ENCODE measurements at places on chromosomes 5 and 9. TPM values are rescaled to one million over a fixed set of nuclear protein-coding genes. Genes with fewer than 3 reads are reported as not detected.

- no peak for DNase-seq
These were observed 22.7 kb downstream of the CAMK2A start for GRCh38 chr5:150266871-150267291.

IL7R gene
- total RNA-seq = not detected

ACOT12 gene
- not detected for total RNA-seq

DNA sequence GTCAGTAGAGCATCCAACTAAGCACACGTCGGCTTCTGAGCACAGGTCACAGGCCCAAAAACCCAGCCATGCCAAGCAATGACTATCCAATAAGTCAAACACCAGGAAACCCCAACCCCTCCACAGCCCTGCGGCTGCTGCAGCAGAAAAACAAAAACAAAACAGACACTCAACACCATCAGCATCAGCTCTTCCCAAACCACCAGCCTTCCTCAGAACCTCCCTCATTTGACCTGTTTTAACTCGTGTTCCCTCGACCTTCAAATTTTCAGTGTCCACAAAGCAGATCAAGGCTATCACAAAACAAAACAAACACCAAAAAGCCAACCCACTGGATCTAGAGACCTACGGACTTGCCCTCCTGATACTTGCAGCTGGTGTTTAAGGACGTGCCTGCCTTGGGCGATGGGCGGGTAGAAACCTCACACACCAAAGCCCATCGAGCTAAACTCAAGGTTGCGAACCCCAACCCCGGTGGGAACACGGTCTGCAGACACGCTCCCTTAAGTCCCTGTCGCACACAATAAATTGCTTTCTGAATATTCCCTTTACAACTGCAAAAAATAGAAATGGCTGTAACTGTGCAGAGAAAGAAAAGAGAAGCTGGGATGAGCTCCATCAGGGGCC lies 247.1 kb upstream of the ANKRD55 start:
- peak; percentile 15 for DNase-seq

CDC14B gene
- 36.1 TPM for total RNA-seq

- no peak for DNase-seq
These were observed 997.5 kb upstream of the CTNND2 start for GRCh38 chr5:12901696-12902095.

GRCh38 chr9:111451570-111451969 lies 32.6 kb downstream of the ECPAS start:
- no peak for DNase-seq

DNA sequence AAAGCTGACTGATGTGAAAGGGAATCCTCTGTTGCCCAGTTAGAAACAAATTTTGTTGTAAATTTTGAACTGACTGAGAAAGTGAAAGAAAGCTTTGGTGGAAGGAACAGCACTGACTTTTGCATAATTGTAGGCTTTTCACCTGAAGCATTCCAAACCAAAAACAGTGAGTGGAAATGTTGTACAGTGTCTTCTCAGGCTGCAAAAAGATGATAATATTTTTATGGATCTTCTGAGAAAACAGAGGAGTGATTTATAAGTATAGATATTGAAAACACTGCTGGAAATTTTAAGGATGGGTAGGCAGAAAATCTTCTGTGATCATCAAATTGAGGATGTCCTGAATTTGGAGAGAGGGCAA lies 40.0 kb downstream of the LURAP1L start:
- DNase-seq = no peak

- DNase-seq = no peak
These were observed 113.2 kb upstream of the SNX2 start for GRCh38 chr5:122661496-122662180.

GRCh38 chr5:95837492-95837891 lies 15.0 kb upstream of the GLRX start:
- DNase-seq = no peak

DNA sequence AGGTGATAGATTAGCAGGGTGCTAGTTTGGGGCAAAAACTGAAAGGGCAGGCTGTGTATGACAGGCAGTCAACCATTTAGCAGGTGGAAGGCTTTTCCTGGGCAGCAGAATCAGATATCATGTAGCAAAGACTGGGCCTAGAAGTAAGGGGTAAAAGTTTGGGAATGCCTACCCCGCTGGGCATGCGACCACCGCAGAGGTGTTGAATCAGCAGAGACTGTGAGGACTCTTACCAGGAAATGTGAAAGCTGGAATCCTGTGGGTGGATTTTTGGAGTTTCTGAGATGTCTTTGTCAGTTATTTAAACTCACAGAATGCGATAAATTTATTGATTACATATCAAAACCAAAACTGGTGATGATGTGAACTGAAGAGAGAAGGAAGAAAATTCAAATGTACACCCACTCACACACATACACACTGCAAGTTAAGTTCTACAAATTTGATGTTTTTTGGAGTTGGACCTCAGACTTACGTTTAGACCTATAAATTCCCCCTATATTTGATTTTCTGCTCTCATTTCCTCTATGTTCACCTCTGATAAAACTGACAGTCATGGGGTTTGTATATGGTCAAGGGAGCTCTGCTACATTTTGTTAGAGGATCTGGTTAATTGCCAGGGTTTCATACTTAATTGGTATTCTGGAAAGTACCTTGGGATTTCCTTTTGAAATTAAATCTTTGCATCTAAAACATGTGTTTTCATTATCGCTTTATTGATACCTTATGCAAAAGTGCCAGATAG lies 333.6 kb downstream of the CSNK1G3 start:
- no peak for DNase-seq

- no peak for DNase-seq
These were observed 11.7 kb downstream of the C5 start for GRCh38 chr9:121038362-121038761.

DNA sequence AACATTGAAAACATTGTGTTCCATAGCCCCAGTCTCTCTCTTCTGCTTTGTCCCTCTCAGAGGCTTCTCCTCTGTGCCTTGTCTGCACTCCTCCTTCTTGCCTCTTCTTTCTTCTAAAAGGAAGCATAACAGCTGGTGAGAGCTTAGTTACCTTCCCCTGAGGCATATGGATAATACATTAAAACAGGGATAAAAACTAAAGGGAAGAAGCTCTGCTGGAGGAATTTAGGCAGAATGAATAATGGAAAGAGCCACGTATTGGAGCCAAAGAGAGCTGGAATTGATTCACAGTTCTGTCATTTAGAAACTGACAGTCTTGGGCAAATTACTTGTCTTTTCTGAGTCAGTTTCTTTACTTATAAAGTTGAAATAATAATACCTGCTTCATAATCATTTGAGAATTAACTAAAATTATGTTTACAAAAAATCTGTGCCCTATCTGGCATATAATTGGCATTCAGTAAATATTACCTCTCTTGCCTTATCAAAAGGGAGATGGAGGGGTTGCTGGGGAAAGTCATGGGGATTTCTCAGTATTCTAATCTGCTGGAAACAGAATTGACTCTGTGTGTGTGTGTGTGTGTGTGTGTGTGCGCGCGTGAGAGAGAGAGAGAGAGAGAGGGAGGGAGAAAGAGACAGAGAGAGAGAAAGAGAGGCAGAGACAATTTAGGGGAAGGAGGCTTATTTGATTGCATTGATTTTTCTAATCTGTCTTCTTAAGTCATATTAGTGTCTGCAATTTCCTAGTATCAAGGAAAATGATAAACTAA lies 20.2 kb downstream of the ZNF474 start:
- DNase-seq = no peak

All from SJCRH30 (cell line).